Right renal cortex interstitium (tissue), 3 donors: ENCODE measurements at places on chromosomes 5 and 9. TPM values are rescaled to one million over a fixed set of nuclear protein-coding genes. Genes with fewer than 3 reads are reported as not detected.

DNA sequence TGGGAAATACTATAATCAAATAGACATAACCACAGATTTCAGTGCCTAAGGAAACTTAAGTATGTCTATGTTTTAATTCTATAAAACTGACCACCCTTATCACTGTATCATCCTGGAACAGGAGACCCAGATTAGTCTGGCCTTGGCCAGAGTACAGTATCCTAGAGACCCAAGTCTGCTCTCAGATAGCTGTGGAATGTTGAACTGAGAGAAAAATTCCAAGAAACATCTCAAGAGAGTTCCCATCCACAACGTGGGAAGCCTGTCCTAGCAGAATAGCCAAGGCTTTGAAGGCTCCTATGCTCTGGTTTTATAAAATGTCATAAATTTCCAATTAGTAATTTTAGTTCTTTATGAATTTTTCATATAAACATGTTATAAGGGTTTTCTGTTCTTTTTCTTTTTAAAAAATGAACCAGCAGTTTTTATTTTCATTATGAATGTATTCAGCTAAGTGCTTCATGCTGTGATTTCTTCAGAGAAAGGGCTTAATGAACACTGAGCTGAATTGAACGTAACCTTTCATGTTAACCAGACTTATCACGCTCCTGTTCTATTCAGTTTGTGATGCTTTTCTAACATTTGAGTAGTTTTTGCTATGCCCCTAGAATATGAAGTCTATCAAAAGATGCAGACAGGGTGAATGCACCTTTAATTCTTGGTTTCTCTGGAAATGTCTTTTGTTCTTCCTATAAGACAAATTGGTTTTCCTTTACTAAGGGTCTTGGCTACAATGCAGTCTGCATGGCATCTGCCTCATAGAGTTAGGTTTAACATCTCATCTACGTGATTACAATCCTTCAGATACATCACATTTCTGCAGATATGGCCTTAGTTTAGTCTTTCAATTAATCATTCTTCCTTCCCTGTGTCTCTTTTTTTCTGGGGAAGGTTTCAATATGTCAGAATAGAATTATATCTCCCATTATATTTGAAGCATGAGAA, 230.8 kb downstream of the CYLC2 start:
- DNase-seq, result no peak

SSBP2 gene
- polyA plus RNA-seq, result 103 TPM

TRUB2 gene
- 41.7 TPM for polyA plus RNA-seq

- no peak for DNase-seq
Measured at GRCh38 chr5:181255836-181256578, 4.9 kb downstream of the TRIM52 start.

- no peak for DNase-seq
Measured at GRCh38 chr5:95671826-95672225, 11.0 kb downstream of the SPATA9 start.

DNA sequence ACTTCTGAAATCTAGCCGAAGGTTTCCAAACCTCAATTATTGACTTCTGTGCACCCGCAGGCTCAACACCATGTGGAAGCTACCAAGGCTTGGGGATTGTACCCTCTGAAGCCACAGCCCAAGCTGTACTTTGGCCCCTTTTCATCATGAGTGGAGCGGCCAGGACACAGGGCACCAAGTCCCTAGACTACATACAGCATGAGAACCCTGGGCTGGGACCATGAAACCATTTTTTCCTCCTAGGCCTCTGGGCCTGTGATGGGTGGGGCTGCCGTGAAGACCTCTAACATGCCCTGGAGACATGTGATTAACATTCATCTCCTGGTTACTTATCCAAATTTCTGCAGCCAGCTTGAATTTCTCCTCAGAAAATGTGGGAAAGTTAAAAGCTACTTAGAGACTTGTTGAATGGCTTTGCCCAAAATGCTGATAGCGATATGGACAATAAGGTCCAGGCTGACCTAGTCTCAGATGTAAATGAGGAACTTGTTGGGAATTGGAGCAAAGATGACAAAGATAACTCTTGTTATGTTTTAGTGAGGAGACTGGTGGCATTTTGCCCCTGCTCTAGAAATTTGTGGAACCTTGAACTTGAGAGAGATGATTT, 34.1 kb upstream of the CPLANE1 start:
- DNase-seq, result no peak

- DNase-seq, result no peak
Measured at GRCh38 chr9:5440426-5440825, 2.7 kb upstream of the PLGRKT start.
